T-helper 2 cell treated with Interferon-gamma antibody and Interleukin-4, amounts not matched to agents 5 μg/mL and 100 μg/mL, for 36 hours (primary cell): ENCODE measurements at places on chromosomes 6 and 20.

DNA sequence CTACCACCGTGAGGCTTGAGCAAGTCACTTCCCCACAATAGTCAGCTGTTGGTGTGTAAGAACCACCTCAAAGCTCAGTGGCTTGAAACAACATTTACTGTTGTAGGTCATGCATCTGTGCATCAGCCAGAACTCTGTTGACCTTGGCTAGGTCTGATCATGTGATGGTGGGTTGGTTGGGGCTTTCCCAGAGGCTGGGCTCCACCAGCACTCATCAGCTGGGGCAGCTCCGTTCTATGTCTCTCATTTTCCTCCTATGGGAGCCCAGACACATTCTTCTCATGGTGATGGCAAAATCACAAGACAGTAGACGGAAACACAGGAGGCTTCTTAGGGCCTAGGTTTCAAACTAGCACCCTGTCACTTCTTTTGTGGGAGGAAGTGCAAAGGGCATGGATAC, 42.8 kb upstream of the PSMF1 start:
- DNase-seq: no peak

DNA sequence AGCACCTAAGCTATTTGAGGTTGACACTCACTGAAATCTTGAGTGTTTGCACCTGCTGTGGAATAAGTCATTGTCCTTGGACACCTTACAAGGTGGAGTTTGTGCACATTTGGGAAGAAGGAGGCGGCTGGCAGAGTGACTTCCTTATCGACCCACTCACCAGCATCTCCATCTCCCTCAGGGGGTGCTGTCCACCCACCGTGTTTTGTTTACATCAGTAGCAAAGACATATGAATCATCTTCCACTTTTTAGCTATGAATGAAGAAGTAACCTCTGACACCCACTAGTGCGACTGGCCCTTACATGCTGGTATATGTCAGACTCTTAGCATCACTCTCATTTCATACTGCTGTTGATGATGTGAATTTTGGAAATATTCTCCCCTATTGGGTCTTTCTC, 119.5 kb upstream of the SGK1 start:
- DNase-seq: peak; percentile 65

DNA sequence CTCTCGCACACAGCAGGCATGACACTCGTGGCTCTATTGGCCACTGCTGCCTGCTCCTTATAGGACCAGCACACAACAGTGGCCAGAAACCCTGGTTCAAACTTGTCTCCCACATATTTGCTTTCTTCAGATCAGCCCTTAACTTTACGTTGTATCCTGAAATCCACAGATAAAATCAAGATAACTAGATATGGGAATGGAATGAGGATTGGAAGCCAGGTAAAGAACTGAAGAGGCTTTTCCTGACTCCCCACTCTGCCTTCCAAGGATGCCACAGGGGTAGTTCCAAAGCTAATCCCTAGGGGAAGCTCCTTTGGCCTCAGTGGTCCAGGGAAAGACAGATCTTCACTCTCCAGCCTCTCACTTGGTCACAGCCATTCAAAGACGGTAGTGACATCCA, 86.5 kb downstream of the INSM1 start:
- DNase-seq: no peak

GRCh38 chr6:108437821-108438220, 122.9 kb upstream of the FOXO3 start:
- no peak for DNase-seq

DNA sequence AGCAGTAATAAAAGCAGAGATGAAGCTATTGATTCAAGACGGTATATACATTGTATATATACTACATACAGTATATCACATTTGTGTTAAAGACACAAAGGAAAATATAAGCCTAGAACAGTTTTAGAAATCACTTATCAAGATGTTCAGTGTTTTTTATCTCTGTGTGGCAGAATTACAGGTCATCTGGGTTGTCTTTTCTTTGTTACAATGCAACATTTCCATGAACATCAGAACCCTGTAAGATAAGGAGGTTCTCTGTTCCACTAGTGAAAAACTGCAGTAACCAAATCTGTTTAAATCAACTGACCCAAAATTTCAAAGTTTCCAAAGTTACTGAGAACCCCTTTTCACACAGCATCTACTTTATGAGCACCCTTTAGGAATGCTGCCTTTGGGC, 42.2 kb downstream of the B4GALT5 start:
- no peak for DNase-seq

DNA sequence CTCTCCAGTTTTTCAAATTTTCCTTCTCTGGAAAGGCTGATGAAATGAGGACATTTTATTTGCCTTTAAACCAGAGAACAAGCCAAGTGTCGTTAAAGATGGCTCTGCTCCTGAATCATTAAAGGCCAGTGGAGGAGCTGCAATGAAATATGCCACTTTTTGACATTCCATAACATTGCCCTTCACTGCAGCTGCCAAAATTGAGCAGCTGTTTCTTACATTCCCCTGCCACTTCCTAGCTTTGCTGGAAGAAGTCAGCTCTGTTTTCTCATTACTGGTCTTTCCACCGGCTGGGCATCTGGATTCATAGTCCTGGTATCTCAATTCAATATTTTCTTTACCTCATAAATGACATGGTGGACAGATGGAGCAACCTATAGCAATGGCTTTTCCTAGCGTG, 45.5 kb upstream of the NRN1 start:
- no peak for DNase-seq

GRCh38 chr6:163872335-163872734, 457.8 kb downstream of the QKI start:
- no peak for DNase-seq

DNA sequence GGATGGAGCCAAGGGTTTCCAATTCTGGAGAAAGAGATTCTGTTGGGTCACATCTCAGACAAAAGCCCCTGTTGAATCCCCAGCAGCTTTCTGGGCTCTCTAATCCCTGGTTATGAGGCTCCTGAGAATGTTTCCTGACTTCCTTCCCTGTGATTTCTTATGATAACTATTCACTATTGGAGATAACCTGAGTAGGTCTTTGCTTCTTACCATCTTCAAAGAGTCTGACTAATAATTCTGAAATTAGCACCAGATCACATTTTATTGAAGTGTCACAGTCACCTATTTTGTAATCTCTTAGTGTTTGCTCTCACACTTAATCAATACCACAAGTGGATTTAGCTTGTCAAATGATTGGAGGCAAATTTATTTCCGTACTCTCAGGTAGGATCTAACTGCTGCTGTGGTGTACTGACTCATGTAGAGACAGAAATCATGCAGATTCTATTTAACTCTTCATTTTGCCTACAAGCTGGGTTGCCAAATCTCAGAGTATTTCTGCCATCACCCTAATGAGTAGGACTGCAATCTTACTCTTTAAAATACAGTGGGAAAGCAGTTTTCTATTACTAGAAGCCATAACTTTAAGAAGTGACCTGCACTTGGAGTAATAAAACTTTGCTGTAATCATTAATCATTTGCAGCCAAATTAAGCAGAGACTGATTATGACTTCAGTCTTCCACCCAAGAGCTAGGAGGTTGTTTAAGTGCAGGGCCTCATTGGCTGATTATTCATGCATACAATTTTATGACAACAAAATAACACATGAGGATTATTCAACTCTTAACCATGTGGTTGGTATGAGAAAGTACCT, 422.1 kb downstream of the EPM2A start:
- no peak for DNase-seq

- no peak for DNase-seq
These were observed 53.3 kb downstream of the SOD2 start for GRCh38 chr6:159639721-159640120.

GRCh38 chr20:44228465-44229258, 18.1 kb upstream of the OSER1 start:
- no peak for DNase-seq

DNA sequence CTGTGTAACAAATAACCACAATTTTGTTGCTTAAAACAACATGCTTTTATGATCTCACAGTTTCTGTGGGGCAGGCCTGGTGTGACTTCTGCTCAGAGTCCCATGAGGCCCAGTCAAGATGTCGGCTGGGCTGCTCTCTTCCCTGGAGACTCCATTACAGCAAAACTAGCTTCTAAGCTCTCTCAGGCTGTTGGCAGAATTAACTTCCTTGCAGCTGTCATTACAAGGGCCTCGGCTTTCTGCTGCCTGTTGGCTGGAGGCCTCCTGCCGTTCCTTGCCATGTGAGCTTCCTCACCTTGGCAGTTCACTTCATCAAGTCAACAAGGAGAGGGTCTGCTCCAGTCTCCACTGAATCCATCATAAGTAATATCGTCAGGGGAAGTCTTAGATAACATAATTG, 659.2 kb downstream of the PRKN start:
- DNase-seq: no peak

DNA sequence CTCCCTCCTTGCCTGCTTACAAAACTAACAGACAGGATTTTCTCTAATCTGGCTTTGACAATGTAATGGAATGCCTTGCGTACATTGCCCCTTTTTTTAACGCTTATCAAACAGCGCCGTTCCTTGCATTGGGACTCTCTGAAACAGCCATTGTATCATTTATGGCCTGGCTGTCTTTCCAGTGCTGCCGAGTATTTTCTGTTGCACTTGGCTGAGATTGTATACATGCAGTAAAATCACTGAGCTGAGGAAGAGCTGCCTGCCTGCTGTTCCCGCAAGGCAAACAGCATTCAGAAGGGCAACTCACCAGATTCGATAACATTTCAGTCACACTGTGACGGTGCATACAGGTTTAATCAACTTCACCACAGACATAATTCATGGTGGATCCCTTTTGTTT, 106.0 kb downstream of the SH3BGRL2 start:
- DNase-seq: no peak

GRCh38 chr6:18515767-18516166, 128.6 kb downstream of the RNF144B start:
- DNase-seq: no peak

- DNase-seq: no peak
These were observed 5.7 kb upstream of the NECAB3 start for GRCh38 chr20:33679758-33680485.

GRCh38 chr6:92361990-92362389, 1057.4 kb downstream of the EPHA7 start:
- DNase-seq: no peak

- DNase-seq: no peak
These were observed 314.3 kb upstream of the SUPT3H start for GRCh38 chr6:45692021-45692420.

DNA sequence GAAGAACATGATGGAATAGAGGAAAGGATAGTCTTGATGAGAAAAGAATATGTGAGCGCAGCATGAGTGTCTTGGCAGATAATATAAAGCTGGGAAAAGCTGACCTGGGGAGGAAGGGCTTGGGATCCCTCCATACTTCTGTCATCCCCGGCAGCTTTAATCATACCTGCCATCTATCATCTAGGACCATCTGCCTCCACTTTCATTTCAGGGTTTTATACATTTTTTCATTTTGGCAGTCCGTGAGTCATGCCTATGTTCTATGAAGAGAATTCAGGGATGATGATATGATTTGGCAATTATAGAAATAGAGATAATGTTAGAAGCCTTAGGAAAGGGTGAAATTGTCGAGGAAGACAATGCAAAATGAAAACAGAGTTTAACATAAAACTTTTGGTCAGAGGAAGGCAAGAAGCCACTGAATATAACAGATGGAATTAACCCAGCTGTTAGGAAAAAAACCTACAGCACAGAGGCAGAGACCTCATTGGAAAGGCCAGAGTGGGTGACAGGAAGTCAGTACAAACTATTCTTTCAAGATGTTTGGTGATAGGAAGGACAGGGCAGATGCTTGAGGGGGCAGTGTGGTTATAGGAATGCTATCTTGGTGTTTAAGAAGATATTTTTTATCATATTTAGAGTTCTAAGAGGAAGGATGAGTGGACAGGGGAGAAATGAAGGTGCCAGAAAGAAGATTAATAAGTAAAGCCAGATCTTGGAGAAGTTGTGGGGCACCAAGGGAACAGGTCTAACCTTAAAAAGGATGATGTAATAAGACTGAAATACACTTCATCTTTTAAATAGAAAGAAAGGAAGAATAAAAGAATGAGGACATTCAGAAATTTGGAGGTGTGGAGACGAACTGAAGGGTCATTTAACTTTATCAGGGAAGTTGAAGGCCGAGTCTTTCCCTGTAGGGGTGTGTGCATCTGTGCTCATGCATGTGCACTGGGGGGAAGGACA, 37.8 kb downstream of the MARCKS start:
- no peak for DNase-seq

GRCh38 chr6:141195251-141195832, 937.4 kb upstream of the GJE1 start:
- no peak for DNase-seq

DNA sequence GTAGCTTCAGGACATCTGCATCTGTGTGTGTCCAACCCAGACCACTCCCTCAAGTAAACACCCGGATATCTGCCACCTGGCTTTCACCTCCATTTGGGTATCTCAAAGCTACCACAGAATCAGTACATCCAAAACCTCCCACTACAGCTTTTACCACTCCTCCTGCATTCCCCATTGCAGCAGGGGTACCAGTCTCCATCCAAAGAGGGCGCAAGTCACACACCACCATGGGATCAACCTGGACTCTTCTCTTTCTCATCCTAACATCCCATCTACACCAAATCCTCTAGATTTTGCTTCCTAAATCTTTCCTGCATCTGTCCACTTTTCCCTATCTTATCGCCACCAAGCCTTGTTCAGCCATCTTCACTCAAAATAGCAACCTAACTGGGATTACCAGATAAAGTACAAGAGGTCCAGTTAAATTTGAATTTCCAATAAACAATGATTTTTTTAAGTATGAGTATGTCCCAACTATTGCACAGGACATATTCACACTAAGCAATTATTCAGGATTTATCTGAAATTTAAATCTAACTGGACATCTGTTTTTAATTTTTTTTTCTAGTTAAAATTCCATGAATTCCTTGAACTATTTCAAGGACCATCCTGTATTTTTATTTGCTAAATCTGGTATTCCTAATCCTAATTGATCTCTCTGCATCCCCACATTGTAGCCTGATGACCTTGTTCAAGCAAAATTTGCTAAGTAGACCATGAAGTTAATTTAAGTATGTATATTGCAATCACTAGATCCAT, 164.3 kb upstream of the MLN start:
- DNase-seq: no peak

GRCh38 chr6:7138046-7138531, 30.3 kb downstream of the RREB1 start:
- no peak for DNase-seq

GRCh38 chr6:53924277-53924676, 129.5 kb downstream of the LRRC1 start:
- DNase-seq: no peak

- no peak for DNase-seq
These were observed 105.6 kb upstream of the RNF24 start for GRCh38 chr20:4120921-4121321.

DNA sequence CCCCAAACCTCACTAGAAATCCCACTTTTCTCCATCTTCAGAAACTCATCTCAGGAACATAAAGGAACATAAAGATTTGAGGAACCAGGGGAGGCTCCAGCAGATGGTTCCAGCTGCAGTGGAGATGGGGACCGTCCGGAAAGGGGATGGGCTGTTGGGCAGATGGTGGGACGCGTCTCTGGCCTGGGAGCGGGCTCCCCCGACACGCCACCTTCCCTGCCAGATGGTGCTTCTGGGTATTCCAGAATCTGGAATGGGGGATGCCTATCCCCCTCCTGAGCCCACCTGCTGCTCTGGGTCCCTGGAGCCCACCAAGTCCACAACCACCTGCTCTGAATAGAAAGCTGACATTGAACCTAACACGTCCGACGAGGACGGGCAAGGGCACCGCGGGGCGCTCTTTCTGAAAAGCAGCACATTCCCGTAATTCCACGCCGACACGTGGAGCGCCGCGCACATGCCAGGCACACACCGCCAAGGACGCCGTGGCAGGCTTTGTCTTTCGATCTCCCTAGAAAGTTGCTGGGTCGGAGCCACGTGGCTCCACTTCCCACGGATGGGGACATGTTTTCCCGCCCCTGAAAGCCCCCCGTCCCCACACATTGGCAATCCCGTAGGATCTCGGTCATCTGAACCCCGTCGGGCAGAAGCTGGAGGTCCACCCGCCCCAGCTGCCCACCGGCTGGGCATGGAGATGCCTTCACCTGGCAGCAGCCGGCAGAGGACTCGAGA, 27.3 kb downstream of the SLC2A4RG start:
- DNase-seq: no peak
